ENCODE measurements at places on chromosomes 12 and 14.

- no peak for DNase-seq
These were observed 63.8 kb downstream of the CDC42BPB start for GRCh38 chr14:102993523-102993922.

DNA sequence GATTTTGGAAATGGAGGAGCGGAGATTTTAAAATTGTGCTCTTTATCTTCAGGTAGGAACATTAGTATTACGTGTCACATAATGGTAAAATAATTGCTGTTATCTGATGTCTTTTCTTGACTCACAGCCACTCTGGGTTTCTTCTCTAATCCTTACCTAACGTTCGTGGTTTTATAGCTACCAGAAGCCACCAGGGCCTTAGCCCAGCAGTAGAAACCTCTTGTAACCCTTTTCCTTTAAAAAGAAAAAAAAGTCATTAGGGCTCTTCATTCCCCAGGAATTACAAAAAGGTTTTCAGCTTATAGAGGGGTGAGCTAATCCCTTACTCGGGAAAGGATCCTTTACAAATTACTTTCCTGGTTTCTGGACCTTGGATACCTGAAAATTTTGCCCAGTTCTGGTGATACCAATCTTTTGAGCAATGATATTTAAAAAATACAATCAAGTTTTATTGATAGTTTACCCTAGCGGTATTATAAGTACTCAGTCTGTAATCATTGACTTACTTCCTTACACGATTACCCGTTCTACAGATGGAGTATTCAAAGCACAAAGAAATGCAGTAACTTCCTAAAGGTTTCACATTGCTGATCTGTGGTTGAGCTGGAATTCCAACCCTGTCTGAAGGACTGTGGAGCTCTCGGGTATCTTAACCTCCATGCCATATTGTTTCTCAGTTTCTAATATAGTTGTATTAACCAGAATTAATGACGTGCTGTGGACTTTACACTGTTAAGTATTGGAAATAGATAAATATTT lies 1.6 kb downstream of the GABARAPL1 start:
- peak; percentile 20 for DNase-seq

DNA sequence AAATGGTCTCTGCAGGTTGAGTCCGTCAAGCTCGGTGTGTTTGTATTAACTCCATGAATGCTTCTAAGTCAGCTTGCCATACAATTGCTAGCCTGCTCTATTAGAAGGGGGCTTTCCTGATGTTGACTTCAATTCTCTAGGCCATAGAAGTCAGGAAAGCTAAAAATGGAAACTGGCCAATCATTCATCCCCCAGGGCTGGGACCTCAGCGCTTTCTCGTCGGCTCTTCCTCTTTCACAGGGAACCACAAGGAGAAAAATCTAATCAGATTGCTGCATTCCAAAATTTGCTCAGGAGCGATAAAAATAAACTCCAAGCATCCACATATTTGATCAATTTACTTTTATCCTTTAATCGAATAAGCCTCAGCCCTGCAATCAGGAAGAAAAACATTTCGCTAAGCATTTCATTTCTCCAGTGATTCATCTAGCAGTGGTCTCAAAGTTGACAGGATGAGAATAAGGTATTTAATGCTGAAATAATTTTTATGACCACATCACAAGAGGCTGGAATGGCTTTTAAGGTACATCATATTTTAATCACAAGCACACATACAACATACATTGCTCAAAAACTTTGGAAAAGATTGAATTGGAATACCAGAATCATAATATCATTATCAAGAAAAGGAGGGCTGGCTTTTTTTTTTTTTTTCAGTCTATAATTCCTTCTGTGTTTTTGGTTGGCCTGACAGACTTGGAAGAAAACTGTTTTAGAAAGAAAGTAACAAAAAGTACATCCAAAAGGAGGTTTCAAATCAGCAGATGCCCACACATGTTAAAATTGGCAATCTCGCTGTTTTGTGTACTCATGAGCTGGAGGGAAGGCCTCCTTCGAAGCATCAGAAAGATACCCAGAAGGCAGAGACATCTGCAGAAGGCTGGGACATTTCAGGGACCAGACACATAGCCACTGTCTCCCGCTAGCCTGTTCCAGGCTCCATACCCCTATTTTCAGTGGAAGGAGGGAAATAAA lies 316.3 kb downstream of the NUAK1 start:
- no peak for DNase-seq

DNA sequence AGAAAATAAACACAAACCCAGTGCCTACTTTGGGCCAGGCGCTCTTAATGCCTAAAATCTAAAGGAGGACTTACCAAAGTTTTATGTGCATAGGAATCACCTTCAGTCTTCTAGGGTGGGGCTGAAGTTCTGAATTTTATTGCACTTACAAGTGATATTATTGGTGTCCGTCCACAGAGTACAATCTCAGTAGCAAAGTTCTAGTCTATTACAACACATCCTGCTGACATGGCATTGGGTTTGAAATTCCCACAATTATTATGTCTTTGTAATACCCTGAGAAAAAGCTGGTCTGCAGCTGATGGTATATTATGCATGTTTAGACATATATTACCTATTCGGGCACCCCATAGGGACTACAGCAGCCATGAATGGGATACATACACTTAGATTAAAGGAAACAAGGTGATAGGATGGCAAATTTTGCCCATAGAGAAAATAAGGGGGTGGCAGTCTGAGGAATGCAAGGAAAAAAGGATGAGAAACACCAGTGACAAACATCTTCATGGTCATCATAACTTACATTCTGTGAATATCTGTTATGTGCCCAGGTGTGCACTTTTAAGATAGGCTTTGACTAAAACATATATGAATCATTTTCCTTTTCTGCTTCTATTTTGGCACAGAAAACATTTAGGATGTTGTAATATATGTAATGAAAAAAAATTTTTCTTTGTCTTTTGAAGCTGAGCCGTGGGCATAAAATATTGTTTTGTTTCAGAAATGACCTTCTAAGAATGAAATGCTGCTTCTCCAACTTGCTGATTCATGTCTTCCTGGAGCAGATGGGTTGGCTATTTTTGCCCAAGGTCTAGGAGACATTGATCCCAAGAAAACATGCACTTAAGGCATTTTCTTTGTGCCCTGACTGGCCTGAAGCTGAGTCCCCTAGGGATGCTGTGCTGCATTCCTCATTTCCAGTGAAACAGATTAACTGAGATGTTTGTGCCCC lies 27.2 kb upstream of the ALG10 start:
- no peak for DNase-seq
